ENCODE measurements at places on chromosomes 3 and 15.

- DNase-seq: no peak
These were observed 362.8 kb downstream of the CHST2 start for GRCh38 chr3:143482106-143483088.

GRCh38 chr15:39729500-39729899 is 53.1 kb downstream of the FSIP1 start:
- DNase-seq: no peak

DNA sequence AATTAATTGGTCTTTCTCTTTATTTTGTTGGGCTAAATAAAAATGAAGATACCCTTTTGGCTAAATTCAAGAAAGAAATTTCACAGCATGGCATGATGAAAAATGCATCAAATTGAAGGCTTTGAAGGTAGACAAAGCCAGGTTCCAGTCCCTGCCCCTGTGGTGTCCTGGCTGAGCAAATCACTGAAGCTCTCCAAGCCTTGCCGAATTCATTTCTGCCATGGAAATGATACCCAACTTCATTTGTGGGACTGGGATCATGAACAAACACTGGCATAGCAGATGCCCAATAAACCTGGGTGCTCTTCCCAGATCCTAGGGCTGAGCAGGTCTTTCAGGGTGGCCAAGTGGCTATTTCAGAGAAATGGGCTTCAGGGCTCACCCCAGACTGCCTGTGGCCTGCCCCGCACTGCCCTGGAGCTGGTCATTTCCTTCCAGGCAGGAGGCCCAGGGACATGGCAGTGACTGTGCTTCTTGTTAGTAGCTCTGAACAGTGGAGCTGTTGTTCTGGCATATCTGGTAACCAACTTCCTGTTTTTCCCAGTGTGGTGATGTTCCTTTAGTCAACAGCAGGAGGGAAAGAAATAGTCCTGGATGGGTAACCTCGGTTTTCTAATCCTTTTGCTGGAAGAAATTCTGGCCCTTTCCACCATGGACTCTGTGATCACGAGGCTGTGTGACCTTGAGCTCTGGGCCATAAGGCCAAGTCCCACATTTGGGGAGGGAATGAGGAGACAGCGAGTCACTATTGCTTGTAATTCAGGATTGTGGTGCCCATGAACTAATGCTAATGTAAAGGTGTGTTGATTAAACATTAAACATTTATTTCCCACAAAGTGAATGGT is 47.6 kb downstream of the CTDSPL start:
- DNase-seq: no peak

DNA sequence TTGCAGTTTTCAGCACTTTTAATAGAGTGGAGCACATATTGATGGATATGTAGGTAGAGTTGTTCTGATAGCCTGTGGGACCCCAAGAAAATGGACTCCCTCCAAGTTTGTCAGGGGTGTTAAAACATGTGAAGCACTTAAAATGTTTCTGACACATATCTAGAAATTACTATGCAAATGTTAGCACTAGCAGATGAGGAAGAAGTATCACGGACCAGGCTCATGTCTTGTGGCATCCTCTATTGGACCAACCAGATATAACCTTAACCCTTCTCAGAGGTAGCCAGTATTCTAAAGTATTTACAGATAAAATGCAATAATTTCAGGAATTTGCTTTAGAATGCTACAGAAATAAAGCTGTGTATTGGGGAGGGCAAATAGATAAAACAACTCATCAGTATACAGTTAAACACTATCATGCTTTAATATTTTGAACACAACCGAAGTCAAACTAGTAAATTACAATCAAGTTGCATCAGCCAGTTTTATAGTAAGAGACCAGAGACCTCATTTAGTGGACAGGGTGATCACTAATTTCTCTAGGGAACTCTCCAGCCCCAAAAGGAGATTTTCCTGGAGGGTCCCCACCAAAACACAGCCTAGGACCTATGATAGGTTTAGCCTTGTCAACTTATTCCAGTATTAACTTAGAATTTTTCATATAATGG is 57.2 kb upstream of the FBN1 start:
- no peak for DNase-seq

DNA sequence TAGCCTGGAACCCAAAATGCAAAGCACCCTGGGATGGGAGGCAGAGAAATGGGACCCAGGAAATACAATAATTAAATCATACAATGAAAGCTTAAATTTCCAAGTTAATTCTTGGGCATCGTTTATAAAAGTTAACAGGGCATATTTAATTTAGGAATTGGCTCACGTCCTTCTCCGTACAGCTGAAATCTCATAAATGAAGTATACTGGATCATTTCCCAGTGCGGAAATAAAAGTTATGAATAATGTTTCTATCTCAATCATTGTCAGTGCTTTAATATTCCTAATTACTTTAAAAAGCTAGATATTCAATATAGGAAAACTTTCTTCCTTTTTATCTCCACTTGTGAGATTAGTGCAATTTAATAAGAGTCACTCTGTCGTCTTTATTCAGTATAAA is 164.0 kb downstream of the MEGF11 start:
- no peak for DNase-seq

- DNase-seq: no peak
These were observed 63.9 kb upstream of the OSTN start for GRCh38 chr3:191135175-191135574.

DNA sequence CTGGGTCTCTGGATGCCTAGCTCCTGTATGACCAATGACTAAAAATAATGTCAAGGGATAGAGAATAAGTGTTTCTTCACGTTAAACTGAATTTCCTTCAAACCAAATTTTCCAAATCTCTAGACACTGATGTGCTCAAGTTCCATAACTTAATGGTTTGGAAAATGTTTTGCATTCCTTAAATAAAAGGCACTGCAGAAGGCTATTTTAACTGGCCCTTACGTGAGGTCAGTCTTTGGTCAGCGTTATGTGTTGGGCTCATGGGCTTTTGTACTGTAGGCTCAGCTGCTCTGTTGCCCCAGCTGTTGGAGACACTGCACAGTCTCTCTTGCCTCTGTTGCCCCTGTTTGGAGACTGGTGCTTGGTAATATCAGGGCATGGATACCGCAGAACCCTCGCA is 188.5 kb downstream of the TPRG1 start:
- no peak for DNase-seq

- DNase-seq: peak; percentile 19
These were observed 417 bp downstream of the HACD2 start for GRCh38 chr3:123584284-123584987.

- DNase-seq: no peak
These were observed 164.0 kb downstream of the MINAR1 start for GRCh38 chr15:79595995-79596622.

- no peak for DNase-seq
These were observed 40.6 kb downstream of the AMOTL2 start for GRCh38 chr3:134333522-134334181.

DNA sequence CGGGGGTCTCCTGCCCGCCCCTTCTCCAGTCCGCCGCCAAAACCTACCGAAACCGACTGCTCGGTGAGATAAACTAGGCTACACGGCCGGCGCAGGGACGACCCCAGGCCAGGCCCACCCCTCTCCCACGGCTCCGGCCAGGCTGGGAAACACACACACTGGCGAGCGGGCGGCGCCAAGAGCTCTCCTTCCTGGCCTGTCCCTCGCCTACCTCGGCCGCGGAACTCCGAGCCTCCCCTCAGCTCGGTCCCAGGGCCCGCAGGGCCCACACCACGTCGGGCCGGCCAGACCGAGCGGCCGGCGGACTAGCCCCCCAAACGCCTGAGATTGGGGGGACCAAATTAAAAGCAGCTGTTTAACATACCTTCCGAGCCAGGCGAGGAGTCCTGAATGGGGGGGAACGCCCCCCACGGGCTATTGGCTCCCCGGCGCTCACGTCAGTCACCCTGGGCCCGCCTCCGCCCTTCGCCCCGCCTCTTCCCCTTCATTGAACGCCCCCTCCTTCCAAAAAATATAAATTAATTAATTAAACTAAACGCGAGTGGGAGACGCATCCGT is 4.0 kb upstream of the SIN3A start:
- peak; percentile 84 for DNase-seq

DNA sequence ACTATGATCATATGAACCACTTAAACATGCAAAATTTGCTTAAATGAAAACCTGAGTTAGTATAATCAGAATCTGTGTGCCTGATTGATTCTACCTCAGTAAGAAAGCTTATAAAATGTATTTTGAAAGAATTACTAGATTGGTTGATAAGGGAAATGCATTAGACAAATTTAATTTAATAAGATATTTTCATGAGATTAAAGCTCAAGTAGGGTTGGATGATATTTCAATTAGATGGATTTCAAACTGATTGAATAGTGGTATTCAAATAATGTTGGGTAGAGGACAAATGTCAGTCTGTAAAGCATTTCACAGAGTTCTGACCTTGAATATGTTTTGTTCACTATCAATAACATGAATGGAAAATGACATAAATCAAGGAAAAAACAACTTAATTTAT is 780.4 kb upstream of the ALCAM start:
- DNase-seq: no peak

- no peak for DNase-seq
These were observed 149.2 kb upstream of the CTNNB1 start for GRCh38 chr3:41050144-41050543.

- DNase-seq: no peak
These were observed 226.2 kb upstream of the ST8SIA2 start for GRCh38 chr15:92167451-92167850.

- DNase-seq: no peak
These were observed 32.9 kb downstream of the PIK3CB start for GRCh38 chr3:138801792-138802191.
